Astrocyte of the cerebellum (primary cell): ENCODE measurements at places on chromosomes 11 and 22.

DNA sequence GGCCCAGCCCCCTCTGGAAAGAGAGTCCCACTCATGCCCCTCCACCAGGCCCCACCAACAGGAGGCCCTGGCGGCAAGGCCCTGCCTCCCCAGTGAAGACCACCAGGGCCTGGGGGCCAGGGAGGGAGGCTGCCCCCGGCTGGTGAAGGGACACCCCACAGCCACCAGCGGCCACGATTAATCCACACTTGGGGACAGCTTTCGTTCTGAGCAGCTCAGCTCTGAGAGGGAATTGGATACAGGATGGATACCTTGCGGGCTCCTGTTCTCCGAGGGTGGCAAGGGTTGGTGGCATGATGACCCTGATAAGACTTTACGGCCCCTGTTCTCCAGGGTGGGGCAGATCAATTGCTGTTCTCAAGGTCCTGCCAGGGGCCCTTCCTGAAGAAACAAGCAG is 6.9 kb upstream of the NLRP6 start:
- DNase-seq = no peak

DNA sequence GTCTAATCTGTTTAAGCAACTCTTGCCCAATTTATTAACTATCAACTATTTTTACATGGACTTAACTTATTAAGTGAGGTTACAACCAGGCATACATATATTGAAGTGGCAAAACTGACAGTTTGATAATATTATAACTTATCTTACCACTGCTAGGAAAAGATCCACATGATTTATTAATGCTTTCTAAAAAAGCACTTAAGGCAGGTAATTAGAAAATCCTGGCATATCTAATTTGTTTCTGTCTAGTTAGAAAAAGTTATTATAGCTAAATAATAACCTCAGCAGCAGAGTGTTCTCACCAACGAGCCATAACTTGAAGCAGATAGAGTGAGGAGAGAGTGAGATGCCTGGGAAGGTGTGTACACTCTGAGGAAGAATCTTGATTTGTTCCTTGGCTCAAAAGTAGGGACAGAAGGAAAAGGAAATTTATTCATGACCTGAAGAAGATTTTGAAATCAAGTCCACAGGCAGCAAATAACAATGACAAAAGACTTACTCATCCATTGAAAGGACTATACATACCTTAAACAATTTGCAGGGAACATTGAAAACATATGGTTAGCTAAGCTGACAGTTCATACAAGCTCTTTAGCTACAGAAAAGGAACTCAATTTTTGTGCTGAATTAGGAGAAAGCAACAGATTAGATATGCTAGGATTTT is 7.1 kb upstream of the MUC15 start:
- no peak for DNase-seq

DNA sequence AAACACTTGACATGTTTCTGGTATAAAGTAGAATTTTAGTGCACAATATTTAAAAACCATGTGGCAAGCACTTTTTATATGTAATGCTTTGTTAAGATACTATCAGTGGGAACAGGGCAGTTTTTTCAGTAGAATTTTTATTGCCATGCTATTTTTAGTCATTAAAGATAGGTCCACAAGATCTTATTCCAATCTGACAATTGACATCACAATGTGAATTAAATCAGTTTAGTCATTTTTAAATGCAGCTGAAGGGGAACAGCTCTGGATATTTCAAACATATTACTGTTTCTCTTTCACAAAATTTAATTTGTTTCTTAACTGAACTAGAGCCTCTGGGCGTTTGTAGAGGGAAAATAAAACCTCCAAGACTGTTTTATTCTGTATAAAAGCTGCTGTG is 194.1 kb downstream of the MSANTD4 start:
- DNase-seq = no peak

GRCh38 chr11:1458340-1459218 is 28.0 kb downstream of the MOB2 start:
- DNase-seq = no peak

DNA sequence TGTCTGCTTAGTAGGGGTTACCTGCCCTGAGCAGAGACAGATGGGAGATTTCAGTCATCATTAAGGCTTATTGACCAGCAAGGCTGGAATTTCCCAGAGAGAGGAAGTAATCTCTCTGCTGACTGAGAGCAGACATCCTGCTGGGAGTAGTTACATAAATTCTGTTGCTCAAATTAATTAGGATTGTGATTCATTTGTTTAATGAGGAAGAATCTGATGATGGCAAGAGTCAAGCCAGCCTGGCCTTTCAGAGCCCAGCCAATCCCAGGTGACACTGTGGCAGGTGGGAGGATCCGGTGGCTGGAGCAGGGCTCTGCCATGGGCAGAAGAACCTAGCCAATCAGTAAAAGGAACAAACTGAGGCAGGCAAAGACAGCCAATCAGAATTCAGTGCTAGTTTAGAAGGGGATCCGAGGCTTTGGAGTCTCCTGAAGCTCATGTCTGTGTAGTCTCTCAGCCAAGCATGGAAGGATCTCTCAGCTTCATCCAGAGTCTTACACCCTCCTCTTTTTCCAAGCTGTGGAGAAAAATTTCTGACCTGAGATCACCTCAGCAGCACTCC is 61.2 kb upstream of the CHST1 start:
- no peak for DNase-seq

DNA sequence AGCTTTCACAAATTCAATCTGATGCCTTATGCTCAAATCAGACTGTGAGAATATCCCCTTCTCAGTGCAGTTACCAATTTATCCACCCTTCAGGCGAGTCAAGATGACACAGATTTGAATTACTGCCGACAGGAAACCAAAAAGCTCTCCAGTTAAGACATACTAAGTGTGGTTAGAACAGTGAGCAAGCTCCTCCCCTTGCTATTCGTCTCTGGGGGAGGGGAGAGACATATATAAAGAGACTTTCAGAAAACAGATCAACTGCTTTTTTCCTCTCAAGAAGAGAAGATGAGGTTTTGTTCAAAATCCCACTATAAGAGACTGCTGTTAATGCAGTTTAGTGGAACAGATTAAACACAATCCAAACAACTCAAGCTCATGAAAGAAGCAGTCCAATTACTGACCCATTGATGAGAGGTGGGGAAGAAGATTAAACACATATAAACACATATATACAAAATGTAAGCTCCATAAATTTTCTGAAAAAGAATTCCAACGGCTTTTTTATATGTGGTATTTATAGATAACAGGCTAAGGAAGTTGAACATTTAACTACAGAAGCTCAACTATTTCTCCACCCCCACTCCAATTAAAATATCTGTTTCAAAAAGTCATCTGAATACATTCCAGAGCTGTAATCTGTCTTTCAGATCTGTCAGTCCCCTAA is 102.7 kb downstream of the MRTFA start:
- DNase-seq = no peak
